ENCODE measurements at places on chromosomes 5 and 9. TPM values are rescaled to one million over a fixed set of nuclear protein-coding genes. Genes with fewer than 3 reads are reported as not detected.
A peak's percentile ranks its signal among the peaks of the same experiment; 100 is the strongest.

The GFPT2 gene
- total RNA-seq: 47.9 TPM

The AGXT2 gene
- not detected for total RNA-seq

The ADAMTSL2 gene
- total RNA-seq: 2.0 TPM

The TTF1 gene
- total RNA-seq: 4.9 TPM

The PCDHB13 gene
- total RNA-seq: 3.7 TPM

The TRUB2 gene
- 11.3 TPM for total RNA-seq

The PCDHB3 gene
- total RNA-seq: 2.0 TPM

DNA sequence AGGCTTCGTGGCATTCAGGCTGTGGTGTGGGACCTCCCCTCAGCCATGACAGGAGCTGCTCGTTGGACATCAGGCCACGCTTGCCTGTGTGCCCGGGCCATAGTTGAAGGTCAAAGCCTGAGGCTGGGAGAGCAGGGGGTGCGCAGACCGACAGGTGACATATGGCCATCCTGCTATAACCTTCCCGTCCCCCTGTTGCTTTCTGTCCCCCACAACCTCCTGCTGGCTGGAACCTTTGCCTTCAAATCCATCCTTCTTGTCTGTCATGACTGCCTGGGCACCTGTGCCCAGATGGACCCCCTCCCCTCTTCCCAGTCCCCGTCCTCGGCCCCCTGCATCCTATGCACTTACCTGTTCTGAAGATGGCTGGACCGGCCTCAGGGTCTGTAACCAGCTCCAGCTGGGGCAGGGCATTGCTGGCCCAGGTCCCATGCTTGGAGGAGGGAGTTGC is 83.2 kb downstream of the WNK2 start:
- peak; percentile 65 for DNase-seq

DNA sequence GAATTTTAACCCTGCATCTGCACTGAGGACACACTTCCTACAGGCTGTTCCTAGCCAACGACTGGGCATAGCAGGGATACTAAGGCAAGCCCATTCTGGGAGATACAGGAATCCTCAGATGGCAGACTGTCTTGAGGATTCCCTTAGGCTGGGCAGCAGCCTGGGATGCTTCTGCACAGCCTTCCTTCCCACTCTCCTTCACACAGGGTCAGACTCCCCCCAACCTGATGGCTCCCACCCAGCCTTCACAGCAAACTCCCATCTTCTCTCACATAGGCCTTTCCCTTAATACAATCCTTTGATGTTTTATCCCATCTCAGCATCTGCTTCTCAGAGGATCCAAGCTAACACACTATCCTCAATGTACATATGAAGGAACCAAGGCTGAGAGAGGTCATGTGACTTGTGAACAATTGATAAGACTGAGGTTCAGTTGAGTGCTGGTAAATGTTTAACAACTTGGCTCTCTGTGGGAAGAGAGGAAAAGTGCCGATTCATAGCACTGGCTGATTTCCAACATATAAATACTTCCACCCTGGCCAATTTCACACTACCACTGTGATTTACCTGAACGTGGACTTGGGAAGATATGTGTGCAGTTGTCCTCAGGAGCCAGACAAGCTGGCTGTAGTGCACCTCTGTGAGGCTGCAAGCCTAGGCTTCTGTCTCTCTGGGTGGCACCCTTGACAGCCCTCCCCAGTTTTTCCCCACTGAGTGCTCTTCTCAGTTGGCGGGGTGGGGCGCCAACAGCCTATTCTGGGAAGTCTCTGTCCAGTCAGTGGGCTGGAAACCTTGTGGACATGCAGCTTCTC is 120.2 kb upstream of the TRIM32 start:
- DNase-seq: no peak

DNA sequence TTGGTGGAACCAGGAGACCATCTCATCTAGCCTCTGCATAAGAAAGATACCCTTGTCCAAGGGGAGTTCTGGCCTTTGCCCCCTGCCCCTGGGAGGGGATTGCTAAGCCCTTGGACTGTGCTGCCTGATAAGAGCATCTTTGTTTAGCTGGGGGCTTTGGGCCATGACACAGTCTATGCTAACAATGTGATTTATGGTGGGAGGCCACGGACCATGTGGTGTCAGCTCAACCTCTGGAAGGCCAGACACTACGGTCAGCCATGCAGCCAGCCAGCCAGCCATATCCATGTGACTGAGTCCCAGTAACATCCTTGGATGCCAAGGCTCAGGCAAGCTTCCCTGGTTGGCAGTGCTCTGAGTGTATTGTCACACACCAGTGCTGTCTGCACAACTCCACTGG is 244.4 kb downstream of the FSTL4 start:
- DNase-seq: peak; percentile 64

DNA sequence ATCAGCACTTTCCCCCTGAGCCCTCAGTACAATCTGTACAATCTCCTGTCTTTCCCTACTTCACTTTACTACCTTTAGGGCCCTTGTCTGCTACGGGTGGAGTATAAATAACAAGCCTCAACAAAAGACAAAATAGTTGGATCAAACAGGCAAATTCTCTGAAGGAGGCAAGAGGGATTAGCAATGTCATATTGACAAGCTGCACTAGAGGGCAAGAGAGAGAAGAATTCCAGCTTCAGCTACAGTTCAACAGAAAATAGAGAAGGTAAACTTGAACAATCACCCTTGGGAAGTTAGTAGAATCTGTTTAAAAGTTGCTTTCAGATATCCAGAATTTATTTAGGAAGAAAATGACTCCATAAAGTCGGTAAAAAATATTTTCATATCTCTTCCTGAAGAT is 68.4 kb upstream of the IZUMO3 start:
- no peak for DNase-seq

- no peak for DNase-seq
Observed at GRCh38 chr5:141958113-141958512, at the start of gene PCDH12. PCDH12 (minus strand) TSS chr5:141958202; CDS start chr5:141957851, 351 bp downstream.

DNA sequence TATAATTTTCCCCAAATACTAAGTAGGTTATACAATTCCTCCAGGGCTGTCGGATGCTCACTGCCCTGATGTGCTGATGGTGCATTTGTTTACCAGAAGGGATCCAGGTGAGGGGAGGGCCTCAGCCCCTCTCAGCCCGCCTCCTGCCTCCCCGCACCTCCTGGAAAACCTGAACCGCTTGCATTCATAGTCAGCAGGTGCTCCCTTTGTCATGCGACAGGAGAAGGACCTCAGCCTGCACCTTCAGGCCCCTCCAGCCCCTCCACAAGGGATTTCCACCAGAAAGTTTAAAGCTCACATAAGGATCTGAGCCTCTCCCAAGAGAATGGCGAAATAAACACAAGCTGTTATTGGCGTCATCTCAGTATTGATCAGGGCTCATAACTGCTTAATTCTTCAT is 36.5 kb upstream of the NTNG2 start:
- DNase-seq: no peak

DNA sequence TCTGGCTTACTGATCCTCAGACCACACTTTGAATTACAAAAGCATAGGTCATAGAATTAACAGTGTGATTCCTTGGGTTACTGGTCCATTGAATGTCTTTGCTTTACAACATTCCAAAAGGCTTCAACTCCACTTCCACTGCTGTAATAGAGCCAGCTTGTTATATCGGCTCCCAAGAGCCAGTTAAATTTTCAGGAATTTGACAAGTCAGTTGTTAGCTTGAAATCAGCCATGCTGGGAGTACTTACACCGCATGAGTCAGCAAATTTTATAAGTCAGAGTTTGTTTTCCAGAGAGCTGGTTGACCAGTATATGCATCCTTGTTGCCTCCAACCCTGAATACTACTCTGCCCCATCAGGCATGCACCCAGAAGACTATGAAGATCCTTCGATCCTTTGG is 73.1 kb downstream of the FOXB2 start:
- no peak for DNase-seq

- no peak for DNase-seq
Observed at GRCh38 chr9:94650949-94651348, 11.6 kb upstream of the FBP1 start.

DNA sequence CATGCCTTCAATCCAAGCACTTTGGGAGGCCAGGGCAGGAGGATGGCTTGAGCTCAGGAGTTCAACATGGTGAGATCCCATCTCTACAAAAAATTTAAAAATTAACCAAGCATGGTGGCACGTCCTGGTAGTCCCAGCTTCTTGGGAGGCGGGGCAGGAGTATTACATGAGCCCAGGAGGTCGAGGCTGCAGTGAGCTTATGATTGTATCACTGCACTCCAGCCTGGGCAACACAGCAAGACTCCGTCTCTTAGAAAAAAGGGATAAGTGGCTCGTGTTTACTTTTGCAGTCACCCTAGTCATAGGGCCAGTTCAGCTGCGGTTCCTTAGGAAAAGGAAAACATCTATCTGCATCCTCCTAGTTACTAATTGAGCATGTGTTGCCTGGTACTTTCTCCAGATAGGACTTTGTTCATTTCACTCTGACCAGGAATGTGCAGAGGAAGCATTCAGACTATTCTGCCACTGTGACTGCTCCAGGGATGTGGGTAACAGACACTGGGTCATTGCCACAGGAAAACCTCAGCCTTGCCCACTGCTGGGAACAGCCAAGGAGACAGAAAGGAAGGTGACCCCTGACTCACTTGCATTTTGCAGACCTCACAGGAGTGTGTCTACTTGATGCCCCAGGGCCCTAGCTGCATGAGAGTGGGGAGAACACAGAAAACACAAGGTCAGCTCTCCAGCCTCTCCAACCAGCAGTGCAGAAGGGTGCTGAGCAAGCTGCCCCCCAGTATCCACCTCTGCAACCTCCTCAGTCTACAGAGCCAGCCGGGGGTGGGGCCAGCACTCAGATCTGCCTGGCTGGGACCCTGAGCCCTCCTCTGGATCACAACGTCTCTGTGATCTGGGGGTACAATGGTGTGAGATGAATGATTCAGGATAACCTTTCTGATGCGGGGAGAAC is 33.9 kb upstream of the ALDH1B1 start:
- DNase-seq: no peak
